ENCODE measurements at places on chromosomes 13 and 19. TPM values are rescaled to one million over a fixed set of nuclear protein-coding genes. Genes with fewer than 3 reads are reported as not detected.

Gene ZSCAN4
- total RNA-seq, result not detected

Gene TUBB4A
- not detected for total RNA-seq

Gene ZNF8
- total RNA-seq, result 4.8 TPM

Gene ZNF227
- total RNA-seq, result 23.3 TPM

GRCh38 chr13:91372911-91373310 is 25.4 kb downstream of the MIR17HG start:
- DNase-seq, result no peak

- peak; percentile 32 for DNase-seq
Measured at GRCh38 chr19:4007836-4008539, 452 bp downstream of the PIAS4 start.

DNA sequence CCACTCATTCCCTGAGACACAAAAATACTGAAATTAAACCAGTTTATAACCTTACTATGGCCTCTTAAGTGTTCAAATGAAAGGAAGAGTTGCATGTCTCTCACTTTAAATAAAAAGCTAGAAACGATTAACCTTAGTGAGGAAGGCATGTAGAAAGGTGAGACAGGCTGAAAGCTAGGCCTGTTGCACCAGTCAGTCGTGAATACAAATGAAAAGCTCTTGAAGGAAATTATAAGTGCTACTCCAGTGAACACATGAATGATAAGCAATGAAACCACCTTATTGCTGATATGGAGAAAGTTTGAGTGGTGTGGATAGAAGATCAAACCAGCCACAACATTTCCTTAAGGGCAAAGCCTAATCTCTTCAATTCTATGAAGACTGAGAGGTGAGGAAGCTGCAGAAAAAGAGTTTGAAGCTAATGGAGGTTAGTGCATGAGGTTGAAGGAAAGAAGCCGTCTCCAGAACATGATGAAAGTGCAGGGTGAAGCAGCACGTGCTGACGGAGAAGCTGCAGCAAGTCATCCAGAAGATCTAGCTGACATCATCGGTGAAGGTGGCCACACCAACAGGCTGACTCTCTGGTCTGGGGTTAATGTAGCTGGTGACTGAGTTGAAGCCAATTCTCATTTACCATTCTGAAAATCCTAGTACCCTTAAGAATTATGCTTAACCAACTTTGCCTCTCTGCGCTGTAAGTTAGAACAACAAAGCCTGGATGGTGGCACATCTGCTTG is 94.5 kb upstream of the TEX29 start:
- DNase-seq, result no peak

- DNase-seq, result peak; percentile 85
Measured at GRCh38 chr13:46296921-46297320, 85.2 kb downstream of the LRRC63 start.

DNA sequence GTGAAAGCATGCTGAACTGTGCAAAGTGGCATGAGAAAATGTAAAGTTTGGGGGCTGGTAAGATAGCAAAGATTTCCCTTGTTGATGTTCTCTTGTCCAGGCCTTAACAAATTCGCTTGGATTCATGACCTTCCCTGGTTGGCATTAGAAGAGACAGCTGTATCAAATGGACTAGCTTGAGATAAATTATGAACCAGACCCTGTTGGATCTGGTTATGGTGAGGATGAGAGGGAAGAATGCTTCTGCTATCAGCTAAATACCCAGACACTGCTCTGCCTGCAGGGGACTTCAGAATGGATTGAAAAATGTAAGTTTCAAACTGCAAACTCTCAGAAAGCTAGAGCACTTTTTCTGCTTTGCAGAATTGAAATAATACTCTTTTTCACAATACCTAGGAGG is 135.2 kb downstream of the EFNB2 start:
- no peak for DNase-seq

DNA sequence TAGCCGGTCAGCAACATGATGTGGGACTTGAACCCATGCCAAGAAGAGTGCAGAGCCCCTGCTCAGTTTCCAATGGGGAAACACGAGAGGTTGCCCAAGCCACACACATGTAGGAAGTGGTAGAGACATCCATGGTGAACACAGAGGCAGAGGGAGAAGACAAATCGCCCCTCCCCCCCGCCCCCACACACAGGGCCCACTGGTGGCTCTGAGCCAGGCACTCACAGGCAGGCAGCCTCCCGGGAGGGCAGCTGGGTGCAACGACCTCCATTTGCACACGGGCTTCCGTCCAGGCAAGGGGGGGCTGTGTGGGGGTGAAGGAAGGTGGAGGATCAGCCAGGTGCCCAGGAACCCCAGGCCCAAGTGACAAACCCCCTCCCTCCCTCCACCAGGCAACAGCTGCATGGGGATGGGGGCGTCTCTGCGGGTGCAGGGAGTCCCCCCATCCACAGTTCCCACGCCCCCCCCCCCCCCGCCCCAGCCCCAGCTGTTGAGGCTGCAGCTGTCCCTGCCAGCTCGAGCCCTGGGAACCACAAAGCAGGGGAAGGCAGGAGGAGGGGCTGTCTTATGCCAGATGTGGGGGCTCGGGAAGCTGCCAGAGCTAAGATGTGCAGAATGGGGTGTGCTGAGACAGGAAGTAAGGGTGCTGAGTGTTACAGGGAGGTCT is 3.4 kb downstream of the NOTCH3 start:
- DNase-seq, result peak; percentile 30
